Frontal cortex (tissue), 4 donors: ENCODE measurements at places on chromosomes 5 and 9.

GRCh38 chr5:139747583-139748504, 47.8 kb upstream of the PSD2 start:
- DNase-seq: no peak

DNA sequence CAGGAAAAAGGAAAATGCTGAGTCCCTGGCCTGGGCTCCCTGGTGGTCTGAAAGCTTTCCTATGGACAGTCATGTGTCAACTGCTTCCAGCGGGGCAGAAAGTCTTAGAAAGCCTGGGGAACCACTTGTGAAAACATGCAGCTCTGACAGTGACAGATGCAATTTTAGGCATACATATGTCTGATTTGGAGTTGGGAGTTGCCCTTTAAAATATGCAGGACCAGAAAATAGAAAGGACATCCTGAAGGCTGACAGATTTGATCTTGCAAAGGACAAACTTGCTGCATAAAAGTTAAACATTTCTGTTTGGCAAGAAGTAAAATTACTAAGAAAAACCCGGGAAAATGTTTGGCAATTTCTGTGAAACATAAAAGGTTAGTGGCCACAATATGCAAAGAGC, 23.8 kb downstream of the GADD45G start:
- no peak for DNase-seq

DNA sequence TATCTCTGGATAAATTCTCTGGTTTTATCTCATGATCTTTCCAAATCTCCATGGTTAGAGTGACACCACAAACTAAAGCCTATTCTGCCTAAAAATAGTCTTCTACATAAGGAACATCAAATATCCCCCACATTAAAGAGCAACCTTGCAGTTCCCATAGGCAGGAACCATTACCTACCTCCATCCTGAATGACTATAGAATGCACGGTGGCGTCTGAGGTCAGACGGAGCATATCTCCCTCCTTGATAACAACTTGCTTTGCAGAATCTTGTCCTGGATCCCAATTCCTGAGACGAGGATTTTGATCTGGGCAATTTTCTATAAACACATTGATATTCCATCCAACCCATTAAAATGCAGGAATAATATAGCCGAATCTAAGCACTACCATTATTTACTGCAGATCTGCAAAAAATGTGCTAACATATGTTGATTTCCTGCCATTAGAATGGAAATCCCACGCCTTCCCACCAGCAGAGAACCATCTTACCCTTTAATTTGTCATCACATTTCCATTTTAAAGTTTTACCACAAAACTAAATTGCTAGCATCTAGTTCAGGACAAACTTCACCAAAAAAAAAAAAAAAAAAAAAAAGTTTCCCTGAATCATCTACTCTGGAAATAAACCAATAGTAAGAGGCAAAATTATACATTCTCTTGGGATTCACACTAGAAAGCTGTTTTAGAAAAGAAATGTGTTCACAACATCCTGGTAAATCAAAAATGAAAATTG, 22.1 kb downstream of the CEMIP2 start:
- DNase-seq: no peak

GRCh38 chr5:172833686-172834414, at the start of gene ERGIC1:
TSS of gene ERGIC1 (plus strand) at chr5:172834251. CDS start at chr5:172834414, 163 bp downstream.
- DNase-seq: peak; percentile 89

DNA sequence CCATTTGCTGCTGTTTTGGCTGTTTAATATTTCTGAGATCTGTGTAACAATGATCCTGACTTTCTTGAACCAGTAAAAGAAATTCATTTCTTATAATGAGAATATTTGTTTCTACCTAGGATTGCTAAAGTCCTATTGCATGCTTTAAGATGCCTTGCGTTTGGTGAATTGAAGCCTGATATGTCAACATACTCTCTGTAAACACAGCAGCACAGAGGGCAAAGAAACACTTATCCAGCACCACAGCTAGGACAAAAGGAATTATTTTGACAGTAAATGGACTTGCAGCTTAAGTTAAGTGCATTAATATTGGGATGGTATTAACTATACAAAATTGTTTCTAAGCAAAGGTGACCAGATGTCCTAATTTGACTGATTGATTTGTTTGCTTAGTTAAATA, 2031.2 kb upstream of the CDH6 start:
- DNase-seq: no peak

DNA sequence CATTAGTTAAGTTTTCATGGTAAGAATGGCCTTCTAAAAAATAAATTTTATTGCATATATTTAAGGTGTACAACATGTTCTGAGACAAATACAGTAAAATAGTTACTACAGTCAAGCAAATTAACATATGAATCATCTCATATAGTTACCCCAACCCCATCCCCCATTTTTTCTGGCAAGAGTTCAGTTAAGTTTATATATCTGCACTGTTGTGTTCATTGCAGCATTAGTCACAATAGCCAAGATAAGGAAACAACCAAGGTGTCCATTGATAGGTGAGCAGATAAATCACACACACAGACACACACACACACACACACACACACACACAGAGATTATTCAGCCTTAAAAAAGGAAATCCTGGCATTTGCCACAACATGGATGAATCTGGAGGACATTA, 37.2 kb upstream of the OTULIN start:
- DNase-seq: no peak
